ENCODE measurements at places on chromosomes 7 and 10.

DNA sequence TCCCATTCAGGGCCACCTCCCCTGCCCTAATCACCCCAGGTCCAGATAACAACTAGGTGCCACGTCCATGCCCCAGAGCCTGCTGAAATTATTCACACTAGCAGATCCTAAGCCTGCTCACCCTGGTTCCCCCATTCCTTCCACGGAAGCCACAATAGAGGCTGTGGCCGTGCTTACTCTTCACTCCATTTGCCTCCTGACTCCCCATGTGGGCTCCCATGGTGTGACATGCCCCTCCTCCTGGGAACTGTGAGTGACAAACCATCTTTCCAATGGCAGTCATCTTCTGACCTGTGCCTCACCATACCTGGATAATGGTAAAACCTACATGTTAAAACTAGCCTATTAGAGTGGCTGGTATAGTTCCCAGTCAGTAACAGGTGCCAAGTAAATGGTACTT, 216.2 kb upstream of the PRKCQ start:
- DNase-seq = no peak

GRCh38 chr7:106671160-106671559, 10.2 kb upstream of the CCDC71L start:
- no peak for DNase-seq

DNA sequence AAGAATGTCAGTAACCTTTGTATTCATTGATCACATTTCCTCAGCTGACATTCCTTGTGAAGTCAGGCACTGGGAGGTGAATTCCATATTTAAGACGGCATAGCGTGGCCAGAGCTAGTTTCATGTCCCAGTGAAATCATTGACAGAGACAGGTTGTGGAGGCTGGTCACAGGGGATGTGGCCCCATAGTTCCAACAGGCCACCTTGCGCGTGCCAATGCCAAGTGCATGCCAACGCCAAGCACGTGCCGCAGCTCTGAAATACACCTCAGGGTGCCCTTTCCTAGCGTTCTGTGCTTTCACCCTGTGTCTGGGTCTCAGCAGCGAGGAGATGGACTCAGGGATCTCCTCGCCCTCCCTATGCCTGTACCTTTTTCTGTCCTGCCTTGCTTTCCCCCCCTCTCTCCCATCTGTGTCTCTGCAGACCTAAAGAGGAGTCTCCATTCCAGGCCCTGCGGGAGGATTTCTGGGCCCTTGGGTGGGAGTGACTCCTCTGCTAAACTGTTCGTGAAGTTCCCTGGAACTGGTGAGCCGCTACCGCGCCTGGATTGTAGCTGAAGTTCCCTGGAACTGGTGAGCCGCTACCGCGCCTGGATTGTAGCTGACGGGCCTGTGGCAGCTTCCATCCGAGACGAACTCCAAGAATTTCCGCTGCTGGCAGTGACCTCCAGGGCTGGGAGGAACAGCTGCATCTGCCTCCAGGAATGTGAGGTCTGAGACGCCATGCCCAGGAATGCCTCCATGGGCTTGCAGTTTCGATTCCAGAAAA, 19.7 kb downstream of the AQP1 start:
- DNase-seq = no peak

GRCh38 chr10:29735628-29736365, 101.0 kb upstream of the SVIL start:
- DNase-seq = peak; percentile 41

- no peak for DNase-seq
Observed at GRCh38 chr10:35000936-35001335, 89.2 kb downstream of the CUL2 start.

DNA sequence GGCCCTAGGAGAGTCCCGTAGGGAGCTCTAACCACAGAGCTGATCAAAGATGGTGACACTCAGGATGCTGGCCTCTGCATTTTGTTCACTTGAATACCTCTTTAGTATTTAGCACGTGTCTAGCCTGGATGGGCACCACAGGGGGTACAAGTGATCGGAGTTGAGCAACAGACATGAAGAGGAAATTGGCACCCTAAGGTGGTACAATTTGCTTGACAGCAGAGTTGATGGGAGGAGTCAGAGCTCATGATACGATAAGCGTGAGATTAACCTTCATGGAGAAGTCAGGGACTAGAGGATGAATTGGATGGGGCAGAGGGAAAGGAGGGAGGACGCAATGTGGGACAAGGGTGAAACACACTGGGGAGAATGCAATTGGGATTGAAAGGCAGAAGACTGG, 9.9 kb upstream of the ZNF212 start:
- no peak for DNase-seq

Measured in H1 (cell line).